Bronchial epithelial cell (primary cell): ENCODE measurements at places on chromosomes 1 and 21.

- peak; percentile 10 for DNase-seq
Measured at GRCh38 chr21:42073145-42074099, 2.3 kb downstream of the UMODL1 start.

DNA sequence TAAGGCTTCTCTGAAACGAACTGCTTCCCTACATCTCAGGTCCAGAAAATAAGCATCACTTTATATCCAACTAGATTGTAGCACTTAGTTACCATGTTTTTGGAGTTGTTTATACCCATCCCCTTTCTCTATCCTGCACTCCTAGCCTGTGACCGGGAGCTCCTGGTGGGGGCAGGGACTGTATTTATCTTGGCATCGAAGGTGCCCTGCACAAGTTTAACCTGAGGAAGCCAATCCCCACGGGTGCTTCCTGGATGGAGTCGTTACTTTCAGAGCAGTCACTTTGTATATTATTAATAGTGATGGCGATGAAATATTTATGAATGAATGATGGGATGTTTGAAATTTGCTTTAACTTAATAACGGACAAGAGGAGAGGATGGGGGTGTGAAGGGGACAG is 73.9 kb downstream of the KLHDC7A start:
- DNase-seq = no peak

GRCh38 chr1:212645546-212646543 is 37.3 kb downstream of the ATF3 start:
- DNase-seq = no peak

- DNase-seq = no peak
Measured at GRCh38 chr1:201708085-201708512, 120.9 kb upstream of the IPO9 start.

- DNase-seq = no peak
Measured at GRCh38 chr21:43984905-43985689, 27.0 kb upstream of the TRAPPC10 start.

GRCh38 chr1:18569811-18570545 is 60.7 kb upstream of the PAX7 start:
- no peak for DNase-seq

DNA sequence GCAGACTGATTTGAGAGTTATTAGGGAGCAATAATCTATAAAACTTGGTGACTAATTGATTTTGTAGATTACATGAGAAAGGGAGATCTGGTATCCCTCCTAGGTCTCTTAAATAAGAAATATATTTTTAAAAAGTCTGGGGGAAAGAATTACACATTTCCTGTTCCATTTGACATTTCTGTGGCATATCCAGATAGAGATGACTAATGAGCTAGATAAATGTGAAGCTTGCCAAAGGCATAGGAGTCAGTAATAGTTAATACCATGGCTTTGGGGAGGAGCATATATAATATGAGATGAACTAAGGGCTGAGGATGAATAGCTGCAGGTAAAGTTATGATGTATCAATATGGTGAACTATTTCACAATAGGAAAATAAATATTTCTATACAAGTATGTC is 663.7 kb downstream of the PTPRC start:
- DNase-seq = peak; percentile 86

DNA sequence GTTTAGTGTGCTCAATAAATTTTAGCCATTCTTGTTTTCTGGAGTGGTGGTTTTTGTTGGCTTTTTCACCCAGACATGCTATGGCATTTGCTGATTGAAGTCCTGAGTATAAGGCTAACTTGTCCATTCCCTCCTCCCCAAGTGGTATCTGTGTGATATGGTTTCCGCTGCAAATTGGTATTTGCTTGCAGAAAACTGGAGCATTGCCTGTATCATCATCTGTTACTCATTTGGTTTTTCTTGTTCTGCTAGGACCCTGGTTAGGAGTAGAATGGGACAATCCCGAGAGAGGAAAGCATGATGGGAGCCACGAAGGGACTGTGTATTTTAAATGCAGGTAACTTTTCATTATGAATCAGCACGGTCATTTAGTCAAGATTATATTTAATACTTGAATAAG is 34.0 kb downstream of the TBCE start:
- DNase-seq = no peak

GRCh38 chr21:21740207-21740606 is 742.0 kb downstream of the NCAM2 start:
- DNase-seq = no peak

- no peak for DNase-seq
Measured at GRCh38 chr1:114075105-114075504, 78.6 kb downstream of the SYT6 start.
